ENCODE measurements at places on chromosomes 3 and 15. TPM values are rescaled to one million over a fixed set of nuclear protein-coding genes. Genes with fewer than 3 reads are reported as not detected.

Gene CNTN3
- total RNA-seq, result 3.0 TPM

Gene GATM
- 47.4 TPM for total RNA-seq

Gene NR2E3
- total RNA-seq, result not detected

Gene COPS2
- total RNA-seq, result 60.3 TPM

Gene GREM1
- total RNA-seq, result 2.6 TPM

Gene NEIL1
- total RNA-seq, result 12.1 TPM

Gene MAP6D1
- total RNA-seq, result 2.0 TPM

Gene CTSH
- 41.6 TPM for total RNA-seq

Gene PP2D1
- total RNA-seq, result not detected

Gene VIPR1
- total RNA-seq, result 4.9 TPM

Gene SLC28A2
- not detected for total RNA-seq

Gene DZIP1L
- total RNA-seq, result 5.8 TPM

Gene LDHAL6B
- not detected for total RNA-seq

Gene PLCB2
- 8.4 TPM for total RNA-seq

Gene SLC9A9
- 17.0 TPM for total RNA-seq

Gene CYP1A2
- not detected for total RNA-seq

Gene SHQ1
- total RNA-seq, result 16.2 TPM

Gene TRNT1
- total RNA-seq, result 16.1 TPM

Gene MOBP
- 0.10 TPM for total RNA-seq

Gene PPP1R14D
- total RNA-seq, result not detected

Gene BMF
- total RNA-seq, result 1.9 TPM

Gene PRSS50
- total RNA-seq, result not detected

Gene OR5K2
- total RNA-seq, result not detected

Gene USP50
- total RNA-seq, result 0.47 TPM

Gene KCNMB3
- total RNA-seq, result 2.1 TPM

Gene PTH1R
- total RNA-seq, result 5.4 TPM

Gene NPHP3
- 8.9 TPM for total RNA-seq

Gene NPTN
- 175 TPM for total RNA-seq

Gene MYL3
- total RNA-seq, result 157 TPM

Gene TICRR
- 0.44 TPM for total RNA-seq

Gene CASR
- not detected for total RNA-seq

Gene VILL
- 6.2 TPM for total RNA-seq

Gene HRG
- total RNA-seq, result not detected

Gene MST1
- total RNA-seq, result 8.8 TPM

Gene ISG20
- total RNA-seq, result 10.2 TPM

Gene CD200R1
- total RNA-seq, result 2.9 TPM

Gene ATP10A
- 5.1 TPM for total RNA-seq

Gene GOLGA8M
- total RNA-seq, result 2.9 TPM
